Gastrocnemius medialis (tissue), 4 donors: ENCODE measurements at places on chromosomes 7 and 10. TPM values are rescaled to one million over a fixed set of nuclear protein-coding genes. Genes with fewer than 3 reads are reported as not detected.

ZNF488 gene
- not detected for total RNA-seq

FRMD4A gene
- 5.9 TPM for total RNA-seq

TSPAN33 gene
- total RNA-seq, result 5.6 TPM

GRCh38 chr10:132899054-132899750, 43.2 kb downstream of the CFAP46 start:
- H3K4me1 ChIP-seq, result no peaks in the 10 kb centered on the region
- no peaks in the 10 kb centered on the region for H3K36me3 ChIP-seq
- DNase-seq, result no peak
- H3K4me3 ChIP-seq, result no peak overlapping the region
- no peak overlapping the region for H3K27ac ChIP-seq

- H3K27me3 ChIP-seq, result no peaks in the 10 kb centered on the region
- H3K4me1 ChIP-seq, result no peaks in the 10 kb centered on the region
- H3K4me3 ChIP-seq, result no peak overlapping the region
- DNase-seq, result no peak
- no peak overlapping the region for H3K27ac ChIP-seq
- H3K36me3 ChIP-seq, result no peaks in the 10 kb centered on the region
Measured at GRCh38 chr7:47652591-47652990, 70.7 kb upstream of the TNS3 start.

DNA sequence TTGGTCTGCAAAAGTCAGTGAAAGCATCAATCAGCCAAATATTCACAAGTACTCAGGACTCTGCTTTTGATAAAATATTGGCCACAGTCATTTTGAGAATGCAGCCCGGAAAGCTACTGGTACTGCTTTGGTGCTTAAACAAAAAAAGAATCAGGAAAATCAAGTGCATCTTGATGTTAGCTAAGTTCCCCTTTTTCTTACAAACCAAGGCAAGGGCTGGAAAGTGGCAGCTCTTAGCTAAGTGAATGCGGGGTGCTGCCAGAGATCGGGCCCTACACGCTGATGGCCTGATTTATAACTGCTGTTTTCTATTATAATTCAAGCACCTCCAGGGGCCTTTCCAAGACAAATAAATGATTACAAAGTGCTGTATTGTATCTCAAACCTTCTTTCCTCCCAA, 136.8 kb upstream of the MGMT start:
- H3K4me1 ChIP-seq, result no peaks in the 10 kb centered on the region
- no peaks in the 10 kb centered on the region for H3K27me3 ChIP-seq
- H3K36me3 ChIP-seq, result no peaks in the 10 kb centered on the region

- H3K4me1 ChIP-seq, result no peaks in the 10 kb centered on the region
- no peak for DNase-seq
- no peak overlapping the region for H3K4me3 ChIP-seq
Measured at GRCh38 chr10:1608851-1609647, 128.3 kb downstream of the ADARB2 start.

DNA sequence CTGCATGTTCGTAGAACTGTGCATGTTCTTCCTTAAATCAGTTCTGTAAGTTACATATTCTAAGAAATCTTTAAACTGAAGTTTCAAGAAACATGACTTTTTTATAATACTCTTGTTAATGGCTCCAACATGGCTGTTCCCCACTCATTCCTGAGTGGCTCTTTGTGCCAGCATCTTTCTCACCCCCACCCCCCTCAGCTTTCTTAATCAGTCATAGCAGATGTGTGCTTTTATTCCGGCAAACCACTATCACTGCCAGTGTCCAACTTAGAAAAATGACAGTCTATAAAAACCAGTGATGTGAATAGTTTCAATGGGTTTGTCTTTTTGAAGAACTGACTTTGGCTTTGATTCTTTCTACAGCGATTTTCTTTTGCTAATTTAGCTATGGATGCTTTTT, 37.6 kb downstream of the PITRM1 start:
- peaks cover 28% of the 10 kb centered on the region for H3K4me1 ChIP-seq
- H3K27me3 ChIP-seq, result no peaks in the 10 kb centered on the region
- H3K36me3 ChIP-seq, result no peaks in the 10 kb centered on the region
- no peak overlapping the region for H3K4me3 ChIP-seq
- H3K27ac ChIP-seq, result peak overlapping the region; percentile 83
- DNase-seq, result no peak

- H3K36me3 ChIP-seq, result no peaks in the 10 kb centered on the region
- H3K4me3 ChIP-seq, result no peak overlapping the region
- no peak overlapping the region for H3K27ac ChIP-seq
- no peaks in the 10 kb centered on the region for H3K4me1 ChIP-seq
Measured at GRCh38 chr7:13099154-13099795, 411.8 kb downstream of the ARL4A start.

- H3K4me1 ChIP-seq, result peaks cover 12% of the 10 kb centered on the region
- H3K4me3 ChIP-seq, result peak overlapping the region; percentile 41
- H3K27me3 ChIP-seq, result no peaks in the 10 kb centered on the region
- H3K27ac ChIP-seq, result peak overlapping the region; percentile 64
- no peaks in the 10 kb centered on the region for H3K36me3 ChIP-seq
- no peak for DNase-seq
Measured at GRCh38 chr7:30915005-30915601, 3.5 kb downstream of the AQP1 start.

DNA sequence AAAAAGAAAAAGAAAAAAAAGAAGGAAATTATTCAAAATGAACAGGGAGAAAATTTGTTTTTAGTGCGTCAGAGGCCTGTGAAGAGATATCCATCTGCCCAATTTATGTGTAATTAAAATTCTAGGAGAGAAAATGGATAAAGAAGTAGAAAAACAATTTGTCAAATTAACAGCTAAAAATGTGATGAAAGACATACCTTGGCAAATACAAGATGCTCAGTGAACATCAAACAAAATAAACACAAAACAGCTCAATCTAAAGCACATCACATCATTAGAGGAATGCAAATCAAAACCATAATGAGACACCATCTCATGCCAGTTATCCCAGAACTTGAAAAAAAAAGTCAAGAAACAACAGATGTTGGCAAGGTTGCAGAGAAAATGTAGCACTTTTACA, 472.8 kb downstream of the PAXIP1 start:
- no peaks in the 10 kb centered on the region for H3K36me3 ChIP-seq
- no peak for DNase-seq
- H3K27me3 ChIP-seq, result no peaks in the 10 kb centered on the region
- no peak overlapping the region for H3K27ac ChIP-seq

- H3K27me3 ChIP-seq, result no peaks in the 10 kb centered on the region
- H3K4me1 ChIP-seq, result no peaks in the 10 kb centered on the region
- H3K4me3 ChIP-seq, result no peak overlapping the region
- no peaks in the 10 kb centered on the region for H3K36me3 ChIP-seq
- no peak overlapping the region for H3K27ac ChIP-seq
Measured at GRCh38 chr7:16278167-16278787, 143.1 kb downstream of the CRPPA start.

DNA sequence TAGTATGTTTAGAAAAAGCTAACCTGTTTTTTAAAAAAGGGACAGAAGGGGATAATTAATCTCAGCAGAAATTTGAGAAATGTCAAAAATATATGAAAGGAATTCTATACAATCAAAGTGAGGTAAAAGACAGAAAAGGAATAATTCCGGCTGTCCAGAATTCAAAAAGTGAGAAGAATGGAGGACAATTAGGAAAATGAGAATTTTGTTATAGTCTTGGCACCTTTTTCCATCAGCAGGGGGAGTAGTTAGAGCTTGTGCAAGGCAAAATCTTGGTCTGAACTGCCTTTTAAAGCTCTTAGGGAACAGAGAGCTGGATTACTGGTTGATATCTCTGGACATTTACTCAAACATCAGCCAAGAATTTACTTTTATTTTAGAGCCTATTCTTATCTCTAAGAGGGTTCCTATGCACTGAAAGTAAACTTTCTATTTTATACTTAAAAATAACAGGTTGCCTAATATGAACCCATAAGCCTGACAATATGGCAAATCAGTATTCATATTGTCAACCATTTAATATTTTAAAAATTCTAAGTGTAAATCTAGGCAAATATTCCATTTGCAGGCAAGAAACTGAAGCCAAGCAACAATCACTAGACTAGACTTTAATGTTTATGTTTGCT, 185.6 kb downstream of the ANK3 start:
- no peak for DNase-seq
- no peaks in the 10 kb centered on the region for H3K36me3 ChIP-seq
- H3K4me1 ChIP-seq, result peaks cover 4% of the 10 kb centered on the region
- H3K27me3 ChIP-seq, result no peaks in the 10 kb centered on the region
- H3K4me3 ChIP-seq, result no peak overlapping the region

GRCh38 chr10:9992661-9993060, 1025.0 kb upstream of the CELF2 start:
- H3K27me3 ChIP-seq, result no peaks in the 10 kb centered on the region
- DNase-seq, result no peak

DNA sequence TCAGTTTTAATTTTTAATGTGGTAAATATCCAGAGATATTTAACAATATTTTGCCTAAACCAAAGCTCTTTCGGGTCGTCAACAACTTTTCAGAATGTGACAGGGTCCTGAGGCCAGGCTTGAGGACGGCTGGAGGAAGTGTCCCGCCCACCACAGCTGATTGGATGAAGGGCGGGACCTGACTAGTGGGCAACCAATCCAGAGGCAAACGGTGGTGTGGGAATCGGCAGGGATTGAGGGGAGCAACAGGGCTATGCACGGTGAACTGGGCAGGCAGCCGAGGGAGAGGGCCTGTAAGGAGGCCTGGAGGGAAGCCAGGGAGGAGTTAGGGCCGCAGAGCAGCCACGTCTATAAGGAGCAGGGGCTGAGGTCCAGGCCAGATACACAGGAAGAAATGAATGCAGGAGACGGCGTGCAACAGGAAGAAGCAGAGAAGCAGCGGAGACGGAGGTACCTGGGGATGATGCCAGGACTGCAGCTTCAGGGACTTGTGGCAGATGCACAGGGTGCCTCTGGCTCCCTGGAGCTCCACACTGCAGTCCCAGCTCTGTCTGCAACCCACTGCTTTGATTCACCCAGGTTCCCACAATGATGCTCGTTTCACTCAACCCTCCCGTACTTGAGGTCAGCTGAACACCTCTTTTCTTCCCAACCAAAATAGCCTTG, 46.1 kb upstream of the ZMIZ1 start:
- H3K4me1 ChIP-seq, result peaks cover 24% of the 10 kb centered on the region
- peak; percentile 55 for DNase-seq
- H3K4me3 ChIP-seq, result peak overlapping the region; percentile 42
- no peaks in the 10 kb centered on the region for H3K27me3 ChIP-seq
- H3K36me3 ChIP-seq, result no peaks in the 10 kb centered on the region
